Panc1 (cell line): ENCODE measurements at places on chromosomes 5 and 9. TPM values are rescaled to one million over a fixed set of nuclear protein-coding genes. Genes with fewer than 3 reads are reported as not detected.

PCDHA8 gene
- 0.10 TPM for total RNA-seq

DNA sequence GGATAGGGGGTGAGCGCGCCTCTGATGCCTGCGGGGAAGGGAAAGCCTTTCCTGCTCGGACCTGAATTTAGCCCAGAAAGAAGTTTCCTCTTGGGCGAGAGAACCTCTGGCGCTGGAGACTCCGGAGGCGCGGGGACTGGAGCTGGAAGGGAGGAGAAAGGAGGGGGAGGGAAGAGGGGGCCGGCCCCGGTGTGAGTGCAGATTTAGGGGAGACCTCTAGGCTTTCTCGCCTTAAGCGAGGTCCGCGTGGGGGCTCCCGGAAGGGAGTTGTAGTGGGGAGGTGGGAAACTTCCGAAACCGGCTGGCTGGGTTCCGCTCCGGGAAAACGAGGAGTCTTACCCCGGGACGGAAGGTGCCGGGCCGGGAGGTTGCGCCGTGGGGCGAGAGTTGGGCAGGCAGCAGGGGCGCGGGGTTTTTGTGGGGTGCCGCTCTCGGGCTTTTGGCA lies 1.3 kb downstream of the PCSK5 start:
- H3K27me3 ChIP-seq = peaks cover 9% of the 10 kb centered on the region
- no peak for DNase-seq
- no peak overlapping the region for H3K27ac ChIP-seq
- H3K4me1 ChIP-seq = no peaks in the 10 kb centered on the region; the same call in 1 of the 2 replicates
- H3K36me3 ChIP-seq = no peaks in the 10 kb centered on the region; the same call in 1 of the 2 replicates

- H3K36me3 ChIP-seq = no peaks in the 10 kb centered on the region
- peak overlapping the region; percentile 66; the same call in 1 of the 2 replicates for H3K27ac ChIP-seq
- no peak overlapping the region for H3K4me3 ChIP-seq
- no peaks in the 10 kb centered on the region for H3K27me3 ChIP-seq
- DNase-seq = no peak
- H3K4me1 ChIP-seq = peaks cover 19% of the 10 kb centered on the region
These were observed 65.2 kb downstream of the TMC1 start for GRCh38 chr9:72586388-72587130.

FAM221B gene
- total RNA-seq = not detected

THOC3 gene
- 70.8 TPM for total RNA-seq

DNA sequence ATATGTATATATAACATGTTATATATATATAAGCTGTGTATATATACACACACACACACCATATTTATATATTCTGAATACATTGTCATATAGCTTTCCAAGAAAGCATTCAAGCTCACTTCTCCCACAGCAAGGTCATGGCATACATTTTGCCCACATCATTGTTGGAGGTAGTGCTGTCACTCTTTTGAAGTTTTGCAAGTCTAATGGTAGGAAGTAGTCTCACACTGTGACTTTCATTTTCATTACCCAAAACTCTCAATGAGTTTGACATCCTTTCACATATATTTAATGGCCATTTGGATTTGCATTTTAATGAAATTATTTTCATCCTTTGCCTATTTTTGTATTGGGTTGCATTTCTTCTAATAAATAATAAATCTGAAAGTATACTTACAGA lies 59.8 kb upstream of the COX7C start:
- no peak overlapping the region for H3K27ac ChIP-seq
- no peak overlapping the region for H3K4me3 ChIP-seq
- no peaks in the 10 kb centered on the region for H3K27me3 ChIP-seq
- no peaks in the 10 kb centered on the region for H3K4me1 ChIP-seq

GRCh38 chr5:77086368-77086688 lies 757 bp downstream of the ZBED3 start:
- no peaks in the 10 kb centered on the region for H3K27me3 ChIP-seq
- peaks cover 2% of the 10 kb centered on the region; the same call in 1 of the 2 replicates for H3K36me3 ChIP-seq
- no peak for DNase-seq
- peak overlapping the region; percentile 84 for H3K4me3 ChIP-seq
- peak overlapping the region; percentile 94 for H3K27ac ChIP-seq
- H3K4me1 ChIP-seq = peaks cover 14% of the 10 kb centered on the region

POLE3 gene
- total RNA-seq = 48.5 TPM

DNA sequence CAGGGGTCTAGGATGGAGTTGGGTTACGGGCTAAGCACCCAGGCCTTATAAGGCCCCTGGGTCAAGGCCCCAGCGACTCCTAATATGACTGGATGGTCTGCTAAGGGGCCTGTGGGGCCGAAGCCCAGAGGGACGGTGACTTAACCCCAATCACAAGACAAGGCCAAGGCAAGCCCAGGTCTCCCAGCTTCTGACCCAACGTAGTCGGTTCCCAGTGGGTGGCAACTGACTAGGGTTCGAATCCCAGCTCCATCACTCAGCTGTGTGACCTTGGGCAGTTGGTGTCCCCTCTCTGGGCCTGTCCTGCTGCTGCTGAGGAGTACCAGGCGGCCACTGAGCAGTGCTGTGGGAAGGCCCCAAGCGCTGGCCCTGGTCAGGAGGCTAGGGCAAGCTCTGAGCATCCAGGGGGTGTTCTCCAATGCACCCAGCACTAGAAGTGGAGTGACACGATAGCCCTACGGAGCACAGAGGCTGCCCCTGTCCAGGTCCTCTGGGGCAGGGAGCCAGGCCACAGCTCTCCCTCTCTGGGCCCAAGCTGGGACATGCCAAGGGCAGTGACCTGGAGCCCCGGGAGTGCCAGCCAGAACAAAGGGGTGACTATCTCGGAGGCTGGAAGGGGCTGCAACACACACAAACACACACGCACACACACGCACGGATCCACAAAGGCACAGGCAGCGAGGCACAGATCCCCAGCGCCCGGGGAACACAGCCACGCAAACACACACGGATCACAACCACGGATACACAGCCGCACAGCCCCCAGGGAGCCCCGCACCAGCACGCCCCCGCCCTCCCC lies 512 bp downstream of the AK1 start:
- H3K4me1 ChIP-seq = peaks cover 30% of the 10 kb centered on the region; the same call in 1 of the 2 replicates
- H3K36me3 ChIP-seq = no peaks in the 10 kb centered on the region
- no peaks in the 10 kb centered on the region for H3K27me3 ChIP-seq
- H3K4me3 ChIP-seq = peak overlapping the region; percentile 39

DNA sequence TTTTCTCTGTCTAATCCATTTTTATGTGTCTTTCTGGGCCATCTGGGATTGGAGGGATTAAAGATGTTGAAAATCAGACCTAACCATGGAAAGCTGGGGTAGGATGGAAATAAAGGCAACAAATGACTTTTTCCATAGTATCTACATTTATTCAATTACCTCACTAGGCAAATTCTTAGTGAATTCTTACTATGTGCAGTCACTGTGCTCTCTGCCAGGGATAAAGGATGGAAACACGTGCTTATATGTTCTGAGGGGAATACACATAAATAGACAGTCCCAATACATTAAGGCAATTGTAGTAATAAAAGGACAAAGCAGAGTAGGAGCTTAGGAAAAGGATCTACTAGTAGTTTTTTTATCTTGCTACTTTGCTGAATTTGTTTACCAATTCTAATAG lies 214.2 kb downstream of the PRR16 start:
- no peaks in the 10 kb centered on the region for H3K36me3 ChIP-seq
- no peak for DNase-seq
- no peak overlapping the region for H3K4me3 ChIP-seq
- no peaks in the 10 kb centered on the region for H3K27me3 ChIP-seq
- H3K4me1 ChIP-seq = no peaks in the 10 kb centered on the region
- H3K27ac ChIP-seq = no peak overlapping the region

DNA sequence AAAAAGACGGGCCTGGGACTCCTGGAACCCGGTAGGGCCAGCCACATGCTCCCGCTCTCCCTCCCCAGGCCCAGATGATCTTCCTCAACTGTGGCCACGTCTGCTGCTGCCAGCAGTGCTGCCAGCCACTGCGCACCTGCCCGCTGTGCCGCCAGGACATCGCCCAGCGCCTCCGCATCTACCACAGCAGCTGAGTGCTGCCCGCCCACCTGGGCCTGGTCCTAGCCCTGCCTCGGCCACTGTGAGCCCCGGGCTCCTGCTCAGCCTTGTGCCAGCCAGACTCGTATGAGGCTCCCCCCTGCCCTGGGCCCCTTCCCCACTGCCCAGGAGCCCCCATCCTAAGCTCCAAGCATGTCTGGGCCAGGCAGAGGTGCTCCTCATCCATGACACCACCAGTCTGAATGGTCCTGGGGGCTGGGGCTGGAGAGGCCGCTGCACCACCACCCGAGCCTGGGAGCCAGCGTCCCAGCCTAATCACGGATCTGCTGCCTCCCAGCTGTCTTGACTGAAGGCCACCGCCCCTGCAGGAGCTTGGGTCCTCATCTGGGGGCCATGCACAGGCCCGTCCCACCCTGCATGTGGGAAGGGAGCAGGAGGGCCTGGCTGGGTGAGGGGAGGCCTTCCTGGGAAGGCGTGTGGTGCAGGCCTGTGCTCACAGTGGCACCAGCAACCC lies 51.5 kb downstream of the LRSAM1 start:
- H3K4me1 ChIP-seq = peaks cover 9% of the 10 kb centered on the region; the same call in 1 of the 2 replicates
- no peak overlapping the region for H3K27ac ChIP-seq
- DNase-seq = no peak
- H3K36me3 ChIP-seq = no peaks in the 10 kb centered on the region

CCDC192 gene
- total RNA-seq = not detected

GRCh38 chr9:93671020-93671338 lies 94.6 kb downstream of the PHF2 start:
- DNase-seq = no peak
- no peaks in the 10 kb centered on the region for H3K27me3 ChIP-seq
- no peak overlapping the region for H3K4me3 ChIP-seq
- H3K36me3 ChIP-seq = no peaks in the 10 kb centered on the region
- no peak overlapping the region for H3K27ac ChIP-seq

GRCh38 chr5:170355601-170356098 lies 33.5 kb downstream of the KCNMB1 start:
- DNase-seq = no peak
- no peak overlapping the region for H3K27ac ChIP-seq
- H3K27me3 ChIP-seq = peaks cover 18% of the 10 kb centered on the region; the same call in 1 of the 2 replicates
- no peaks in the 10 kb centered on the region for H3K4me1 ChIP-seq
- H3K36me3 ChIP-seq = no peaks in the 10 kb centered on the region
- no peak overlapping the region for H3K4me3 ChIP-seq

DNA sequence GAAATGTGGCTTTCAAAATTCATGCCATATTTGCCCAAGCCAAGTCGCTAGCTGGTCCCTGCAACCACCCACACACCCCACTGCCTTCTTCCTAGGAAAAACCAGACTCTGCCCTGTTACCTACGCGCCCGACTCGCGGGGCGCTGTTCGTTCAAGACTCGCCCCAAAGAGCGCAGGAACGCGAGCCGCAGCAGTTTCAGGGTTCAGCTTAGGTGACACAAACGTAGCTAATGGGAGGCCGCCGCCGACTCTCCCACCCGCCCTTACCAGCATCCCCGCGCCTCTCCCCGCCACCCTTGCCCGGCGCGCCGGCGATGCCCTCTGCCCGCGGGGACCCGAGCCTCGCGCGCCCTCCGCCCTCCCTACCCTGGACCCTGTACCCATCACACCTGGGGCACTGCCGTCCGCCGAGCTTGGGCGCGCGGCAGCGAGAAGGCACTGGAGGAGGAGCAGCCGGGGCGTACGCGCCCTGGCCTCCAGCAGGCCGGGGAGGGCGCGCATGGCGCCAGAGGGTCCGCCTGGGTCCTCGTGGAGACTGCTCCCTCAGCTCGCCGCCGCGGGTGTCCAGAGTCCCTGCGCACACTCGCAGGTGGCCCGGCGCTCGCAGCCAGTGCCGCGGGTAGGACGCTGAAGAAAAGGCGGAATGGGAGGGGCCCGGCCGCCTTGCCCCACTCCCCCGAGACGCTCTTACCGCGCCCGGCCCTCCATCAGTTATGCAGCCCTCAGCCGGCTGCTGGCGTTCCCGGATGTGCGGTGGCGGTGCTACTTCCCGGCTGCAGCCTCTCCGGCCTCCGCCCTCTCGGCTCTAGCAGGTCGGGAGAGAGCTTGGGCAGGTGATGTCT lies at the start of gene EMB:
EMB (minus strand) TSS at position 638 of the 842 bp plus-strand sequence; CDS start at position 501, 137 bp downstream.
- no peaks in the 10 kb centered on the region for H3K27me3 ChIP-seq
- H3K36me3 ChIP-seq = no peaks in the 10 kb centered on the region
- peak within 1 kb of the TSS; percentile 84 for H3K4me3 ChIP-seq
- H3K4me1 ChIP-seq = peaks cover 4% of the 10 kb centered on the region; the same call in 1 of the 2 replicates
- peak within 1 kb of the TSS; percentile 95 for H3K27ac ChIP-seq

GRCh38 chr9:16615451-16615850 lies 255.0 kb downstream of the BNC2 start:
- no peak for DNase-seq
- H3K36me3 ChIP-seq = no peaks in the 10 kb centered on the region
- H3K27ac ChIP-seq = no peak overlapping the region
- H3K4me1 ChIP-seq = no peaks in the 10 kb centered on the region

DNA sequence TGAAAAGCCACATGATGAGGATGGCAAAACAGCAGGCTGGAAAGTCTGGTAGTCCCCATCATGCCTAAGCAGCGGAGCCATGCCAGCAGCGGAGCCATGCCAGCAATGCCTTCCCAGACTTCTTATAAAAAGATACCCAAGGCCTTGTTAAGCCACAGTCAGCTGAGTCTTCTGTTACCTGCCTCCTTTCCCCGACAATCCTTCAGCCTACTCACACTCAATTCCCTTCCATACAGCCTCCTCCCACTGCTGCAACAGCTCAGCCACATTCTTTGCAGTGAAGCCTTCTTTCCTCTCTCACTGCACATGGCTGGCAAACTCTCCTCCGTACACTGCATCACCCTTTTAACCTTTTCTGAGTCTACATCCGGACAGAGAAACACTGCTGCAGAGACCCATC lies 114.9 kb downstream of the AUH start:
- no peak overlapping the region for H3K27ac ChIP-seq
- no peaks in the 10 kb centered on the region for H3K36me3 ChIP-seq
- H3K27me3 ChIP-seq = no peaks in the 10 kb centered on the region
- H3K4me3 ChIP-seq = no peak overlapping the region
- DNase-seq = no peak

DNA sequence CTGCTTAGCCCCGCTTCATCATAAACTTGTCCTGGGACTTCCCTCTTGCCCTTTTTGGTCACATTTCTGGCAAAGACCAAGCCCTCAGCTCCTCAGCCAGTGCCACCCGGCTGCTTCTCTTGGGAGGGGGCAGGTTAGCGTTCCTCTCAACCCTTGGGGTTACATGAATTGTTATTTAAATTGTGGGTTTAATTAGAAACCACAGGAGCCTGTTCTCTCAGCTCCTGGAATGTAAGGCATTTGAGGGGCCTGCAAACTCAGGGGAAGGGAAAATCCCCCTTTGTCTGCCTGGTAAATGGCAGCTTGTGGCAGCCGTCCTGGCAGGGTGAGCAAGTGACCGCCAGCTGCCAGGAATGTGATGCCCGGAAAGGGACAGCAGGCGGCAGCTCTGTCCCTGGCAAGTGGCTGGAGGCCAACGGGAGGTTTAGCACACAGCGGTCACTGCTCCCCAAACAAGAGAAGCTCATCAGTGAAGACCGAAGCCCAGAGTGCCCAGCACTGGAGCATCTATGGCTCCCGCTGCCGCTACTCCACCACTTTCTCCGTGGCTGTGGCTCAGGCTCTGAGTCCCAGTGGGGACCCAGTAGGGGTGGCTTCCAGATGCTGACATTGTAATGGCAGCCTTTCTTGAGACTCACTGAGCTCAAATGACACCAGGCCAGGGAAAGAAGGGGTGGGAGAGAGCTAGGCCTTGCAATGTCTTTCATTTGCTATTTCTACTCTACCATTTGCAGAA lies 51.7 kb downstream of the SHB start:
- H3K27me3 ChIP-seq = no peaks in the 10 kb centered on the region
- H3K4me3 ChIP-seq = 0 out of 2 replicates have a peak overlapping the region, but pooled peaks have one; percentile 6
- peaks cover 73% of the 10 kb centered on the region for H3K4me1 ChIP-seq
- peaks cover 2% of the 10 kb centered on the region; the same call in 1 of the 2 replicates for H3K36me3 ChIP-seq
- peak overlapping the region; percentile 92 for H3K27ac ChIP-seq
- DNase-seq = no peak

- no peaks in the 10 kb centered on the region for H3K4me1 ChIP-seq
- peaks cover 3% of the 10 kb centered on the region; the same call in 1 of the 2 replicates for H3K27me3 ChIP-seq
- H3K4me3 ChIP-seq = no peak overlapping the region
- DNase-seq = no peak
These were observed 136.3 kb upstream of the SNX2 start for GRCh38 chr5:122638581-122638980.
